ENCODE measurements at places on chromosomes 7 and 10.

DNA sequence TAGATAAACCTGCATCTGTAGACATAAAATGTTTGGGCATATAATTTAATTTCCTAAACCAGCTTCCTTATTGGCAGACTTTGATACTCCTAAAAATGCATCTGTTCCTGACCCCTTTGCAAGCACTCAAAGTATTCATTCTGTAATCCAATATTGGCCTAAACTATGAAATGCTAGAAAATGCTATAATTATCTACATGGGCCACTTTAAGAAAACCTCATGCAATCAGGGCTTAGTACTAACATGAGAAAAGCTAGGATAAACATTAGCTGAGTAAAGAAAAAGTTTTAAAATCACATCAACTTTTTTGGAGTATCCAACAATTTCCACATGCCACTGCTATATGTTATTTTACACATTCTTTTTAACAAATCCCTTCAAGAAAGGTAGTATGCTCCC lies 57.2 kb downstream of the PARD3 start:
- no peak for DNase-seq

DNA sequence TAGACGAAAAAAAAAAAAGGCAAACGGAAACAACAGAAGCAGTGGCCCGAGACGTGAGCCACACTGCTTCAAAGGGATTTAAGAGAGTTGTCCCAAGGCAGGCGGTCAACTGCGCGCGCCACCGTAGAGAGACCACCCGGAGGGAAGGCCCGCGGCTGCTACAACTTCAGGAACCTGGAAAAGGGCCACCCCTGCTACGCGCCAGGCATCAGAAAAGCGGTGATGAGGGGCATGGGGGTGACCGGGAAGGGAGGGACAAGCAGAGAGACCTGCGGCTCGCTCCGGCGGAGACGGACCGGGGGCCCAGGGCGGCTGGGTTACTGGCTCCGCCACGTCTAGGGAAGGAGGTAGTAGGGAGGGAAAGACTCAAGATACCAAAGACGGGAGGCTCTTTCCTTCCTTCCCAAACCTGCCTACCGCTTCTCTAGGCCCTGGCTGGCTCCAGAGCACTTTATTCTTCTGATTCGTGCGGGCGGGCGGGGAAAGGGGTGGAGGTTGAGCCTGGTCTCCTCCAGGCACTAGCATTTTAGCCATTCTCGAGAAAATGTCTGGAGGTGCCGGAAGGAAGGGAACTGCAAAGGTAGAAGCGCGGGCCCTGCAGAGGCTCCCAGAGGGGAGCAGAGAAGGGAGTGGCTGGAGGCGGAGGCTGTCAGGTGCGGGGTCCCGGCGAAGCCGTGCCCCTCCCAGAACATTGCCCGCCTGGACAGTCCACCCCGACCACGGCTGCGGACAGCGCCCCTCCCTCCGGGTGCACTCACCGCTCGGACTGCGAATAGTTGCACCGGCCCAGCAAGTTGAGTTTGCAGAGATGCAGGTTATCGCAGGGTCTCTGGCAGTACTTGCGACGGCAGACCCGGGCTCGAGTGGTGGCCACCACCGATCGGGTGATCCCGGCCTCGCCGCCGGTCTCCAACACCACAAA lies 993 bp downstream of the ZC3HAV1 start:
- no peak for DNase-seq

GRCh38 chr10:20033476-20033875 lies 217.2 kb downstream of the PLXDC2 start:
- DNase-seq, result no peak

DNA sequence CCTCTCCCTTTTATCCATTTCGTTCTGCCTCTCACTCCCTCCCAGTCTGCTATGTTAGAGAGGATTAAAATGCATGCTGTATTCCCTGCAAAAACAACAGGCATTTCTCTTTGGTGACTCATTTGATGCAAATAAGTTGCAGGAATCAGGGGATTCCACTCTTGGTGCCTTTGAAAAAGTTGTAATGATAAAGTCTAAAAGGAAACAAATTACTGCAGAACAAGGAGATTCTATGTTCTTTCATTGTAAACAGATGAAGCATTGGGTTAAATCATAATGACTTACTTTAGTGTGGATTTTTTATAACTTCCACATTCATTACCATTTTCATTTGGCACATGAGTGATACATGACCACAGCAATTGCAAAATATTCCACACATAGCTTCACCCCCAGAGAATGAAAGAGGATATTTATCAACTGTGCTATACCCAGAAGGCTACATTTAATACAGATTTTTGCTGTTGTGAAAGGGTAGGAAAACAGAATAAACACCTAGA lies 33.4 kb upstream of the ABLIM1 start:
- no peak for DNase-seq

DNA sequence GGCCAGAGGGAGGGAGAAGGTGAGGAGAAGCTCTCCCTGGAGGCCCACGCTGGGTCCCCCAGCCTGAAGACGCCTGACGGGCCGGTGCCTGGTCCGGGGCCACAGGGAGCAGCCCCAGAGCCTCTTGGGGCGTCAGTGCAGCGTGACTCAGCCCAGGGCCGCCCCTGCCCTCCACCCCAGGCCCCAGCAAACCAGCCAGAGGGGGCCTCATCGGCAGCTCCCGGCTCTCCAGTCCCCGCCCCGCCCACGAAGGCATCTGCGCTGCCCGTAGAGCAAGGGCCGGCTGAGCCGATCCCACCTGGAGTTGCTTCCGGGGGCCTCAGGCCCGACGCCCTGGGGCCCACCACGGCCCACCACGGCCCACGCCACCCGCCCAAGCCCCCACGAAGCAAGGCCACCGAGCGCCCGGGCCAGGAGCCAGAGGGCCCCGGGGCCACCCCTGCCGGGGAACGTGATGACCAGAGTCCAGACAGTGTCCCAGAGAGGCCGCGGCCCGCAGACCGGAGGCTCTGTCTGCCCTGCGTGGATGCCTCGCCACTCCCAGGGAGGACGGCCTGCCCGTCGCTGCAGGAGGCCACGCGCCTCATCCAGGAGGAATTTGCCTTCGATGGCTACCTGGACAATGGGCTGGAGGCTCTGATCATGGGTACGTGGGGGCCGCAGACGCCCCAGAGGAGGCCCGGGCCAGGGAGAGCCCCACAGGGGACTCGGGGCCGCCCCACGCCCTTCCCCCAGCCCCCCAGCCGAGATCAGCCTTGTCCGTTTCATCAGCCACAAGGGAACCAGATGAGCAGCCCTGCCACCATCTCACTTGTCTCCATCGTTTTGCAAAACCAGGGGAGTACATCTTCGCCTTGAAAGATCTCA lies 31.2 kb upstream of the UTF1 start:
- no peak for DNase-seq

DNA sequence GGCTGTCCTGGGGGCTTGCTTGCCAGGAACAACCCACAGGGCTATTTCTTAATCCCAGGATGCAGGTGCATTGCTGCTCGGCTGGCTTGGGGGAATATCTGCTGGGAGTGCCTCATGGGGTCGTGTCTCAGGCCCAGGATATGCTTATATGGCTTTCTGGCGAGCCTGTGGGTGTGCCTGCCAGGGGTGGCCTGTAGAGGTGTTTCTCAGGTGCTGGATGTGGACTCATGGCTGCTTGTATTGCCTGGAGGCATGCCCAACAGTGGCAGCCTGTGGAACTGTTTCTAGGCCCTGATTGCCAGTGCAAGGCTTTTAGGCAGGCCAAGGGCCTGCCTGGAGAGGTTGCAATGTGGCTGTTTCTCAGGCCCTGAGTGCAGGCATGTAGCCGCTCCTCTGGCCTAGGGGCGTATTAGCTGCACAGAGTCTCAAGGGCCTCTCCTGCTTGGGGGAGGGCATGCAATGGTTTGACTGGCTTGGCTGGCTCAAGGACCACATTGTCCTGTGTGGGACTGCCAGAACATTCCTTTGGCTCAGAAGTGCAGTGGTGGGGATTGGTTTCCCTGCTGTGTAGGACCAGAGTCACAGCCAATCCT lies 202.1 kb downstream of the ATRNL1 start:
- no peak for DNase-seq

GRCh38 chr7:279821-280220 lies 10.1 kb upstream of the FOXL3 start:
- no peak for DNase-seq

DNA sequence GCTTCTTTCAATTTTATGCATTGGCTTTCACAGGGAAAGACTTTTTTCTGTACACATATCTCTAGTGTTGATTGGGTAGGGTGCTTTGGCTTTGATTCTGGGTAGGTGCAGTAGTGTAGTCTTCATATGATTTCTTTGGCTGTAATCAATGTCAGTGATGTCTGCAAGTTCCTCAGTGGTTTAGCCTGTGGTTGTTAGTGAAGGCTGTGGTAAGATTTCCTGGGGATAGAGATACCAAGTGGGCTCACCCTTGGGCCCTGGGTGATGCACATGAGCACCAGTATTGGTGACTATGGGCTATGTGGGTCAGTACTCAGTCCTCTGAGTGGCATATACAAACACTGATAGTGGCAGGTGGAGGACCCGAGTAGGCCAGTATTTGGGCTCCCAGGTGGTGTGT lies 13.0 kb downstream of the GIMAP8 start:
- no peak for DNase-seq

DNA sequence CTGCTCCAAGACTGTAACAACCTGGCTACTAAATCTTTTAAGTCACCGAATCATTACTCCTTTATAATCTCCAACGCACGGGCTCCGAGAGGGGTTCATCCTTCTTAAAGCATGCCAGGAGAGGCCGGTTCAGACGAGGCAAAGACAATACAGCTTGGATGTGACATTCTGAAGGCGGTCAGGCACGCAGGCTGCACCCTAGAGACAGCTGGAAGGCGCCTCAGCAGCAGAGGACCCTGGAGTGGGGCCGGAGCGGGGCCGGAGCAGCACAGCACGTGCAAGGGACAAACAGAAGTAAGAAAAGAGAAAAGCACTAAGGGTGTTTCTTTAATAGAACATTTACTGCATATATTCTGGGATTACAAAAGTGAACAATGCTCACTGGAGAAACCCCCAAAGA lies 97.8 kb upstream of the PPP2R2D start:
- DNase-seq, result no peak

DNA sequence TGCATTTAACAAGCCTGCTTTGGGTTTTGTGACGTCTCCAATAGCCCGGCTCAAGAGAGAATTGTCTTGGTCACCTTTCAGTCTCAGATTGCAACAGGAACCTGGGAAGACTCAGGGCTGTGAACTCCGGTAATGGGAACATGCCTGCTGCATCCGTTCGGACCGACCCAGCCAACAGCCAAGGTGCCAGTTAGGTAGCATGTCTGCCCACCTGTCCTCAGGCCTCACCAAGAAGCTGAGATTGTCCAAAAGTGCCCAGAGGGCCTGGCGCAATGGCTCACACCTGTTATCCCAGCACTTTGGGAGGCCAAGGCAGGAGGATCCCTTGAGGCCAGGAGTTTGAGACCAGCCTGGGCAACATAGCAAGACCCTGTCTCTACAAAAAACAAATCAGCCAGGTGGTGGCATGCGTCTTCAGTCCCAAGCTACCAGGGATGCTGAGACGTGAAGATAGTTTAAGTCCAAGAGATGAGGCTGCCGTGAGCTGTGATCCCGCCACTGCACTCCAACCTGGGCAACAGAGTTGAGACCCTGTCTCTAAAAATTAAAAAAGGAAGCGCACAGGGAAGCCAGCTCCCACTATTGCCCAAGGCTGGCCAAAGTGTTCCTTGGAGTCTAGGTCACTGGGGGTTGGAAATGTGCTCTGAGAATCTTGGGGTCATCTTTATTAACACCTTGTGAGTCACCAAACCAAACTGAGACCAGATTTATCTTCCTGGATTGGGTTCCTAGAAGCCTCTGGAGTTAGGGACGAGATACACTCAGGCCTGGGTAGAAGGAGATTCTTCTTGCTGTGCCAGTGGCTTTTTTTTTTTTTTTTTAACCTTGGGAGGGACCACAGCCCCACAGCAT lies 26.9 kb downstream of the BAG3 start:
- DNase-seq, result no peak

DNA sequence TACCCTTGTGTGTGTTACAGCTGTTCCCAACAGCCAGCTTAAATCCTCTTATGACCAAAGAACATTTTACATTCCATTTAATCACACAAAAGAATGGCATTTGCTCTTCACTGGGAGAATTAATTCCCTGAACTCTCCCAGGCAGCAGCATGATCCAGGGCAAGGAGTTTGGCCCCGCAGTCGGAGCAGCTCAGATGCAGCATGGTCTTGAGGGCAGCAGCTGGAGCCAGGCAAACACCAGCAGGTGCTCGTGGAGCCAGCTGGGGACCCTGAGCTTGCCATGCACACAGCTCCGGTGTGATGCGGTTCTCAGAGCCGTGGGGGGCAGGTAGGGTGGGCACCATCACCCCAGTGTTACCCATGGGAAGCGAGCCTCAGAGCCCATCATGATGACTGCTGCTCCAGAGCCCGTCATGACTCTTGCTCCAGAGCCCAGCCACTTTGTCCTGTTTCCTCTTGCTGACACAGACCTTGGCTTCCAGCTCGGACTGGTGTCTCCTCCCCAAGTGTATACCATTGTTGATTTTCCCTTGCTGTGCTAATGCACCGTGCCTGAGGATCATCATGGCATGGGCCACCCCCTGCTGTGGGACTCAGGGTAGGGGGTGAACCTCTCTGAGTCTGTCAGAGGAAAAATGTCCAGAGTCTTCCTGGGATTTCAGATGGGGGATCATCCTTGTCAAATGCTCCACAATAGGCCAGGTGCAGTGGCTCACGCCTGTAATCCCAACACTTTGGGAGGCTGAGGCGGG lies 75.8 kb downstream of the ZRANB1 start:
- DNase-seq, result no peak

GRCh38 chr7:114539575-114539974 lies 125.0 kb downstream of the FOXP2 start:
- no peak for DNase-seq

DNA sequence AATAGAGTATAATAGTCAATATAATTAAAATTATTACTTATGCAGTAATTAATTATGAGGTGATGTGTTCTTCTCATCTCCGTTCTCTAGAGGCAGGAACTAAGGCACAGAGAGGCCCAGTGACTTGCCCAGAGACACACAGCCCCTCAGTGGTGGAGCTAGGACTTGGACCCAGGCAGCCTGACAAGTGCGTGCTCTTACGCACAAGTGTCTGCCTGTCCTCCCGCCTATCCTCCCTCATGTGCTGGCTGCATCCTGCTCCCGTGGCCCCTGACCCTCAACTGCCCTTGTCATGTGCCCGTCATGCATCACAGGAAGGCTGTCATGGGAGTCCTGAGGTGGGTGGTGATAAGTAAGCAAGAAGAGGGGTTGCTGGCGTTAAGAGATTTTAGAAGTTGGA lies 14.3 kb downstream of the IL2RA start:
- DNase-seq, result no peak

GRCh38 chr7:102253973-102254370 lies 32.7 kb upstream of the SH2B2 start:
- DNase-seq, result no peak

GRCh38 chr10:17743437-17743836 lies 8.6 kb upstream of the TMEM236 start:
- no peak for DNase-seq

- no peak for DNase-seq
These were observed 339.7 kb downstream of the HGF start for GRCh38 chr7:81430150-81430549.

- DNase-seq, result no peak
These were observed 386.2 kb downstream of the GALNT17 start for GRCh38 chr7:71517940-71518699.
